A549 treated with Hydrocortisone at 1 μM for 4 hours (cell line): ENCODE measurements at places on chromosomes 4 and X. TPM values are rescaled to one million over a fixed set of nuclear protein-coding genes. Genes with fewer than 3 reads are reported as not detected.

PARM1 gene
- 0.50 to 0.62 TPM (median 0.55 TPM) in 5 replicates for total RNA-seq

POLN gene
- total RNA-seq = 0.45 to 0.91 TPM (median 0.77 TPM) in 5 replicates

CCDC120 gene
- 2.7 to 4.1 TPM (median 3.5 TPM) in 5 replicates for total RNA-seq

MAOB gene
- 0.14 to 0.21 TPM (median 0.14 TPM) in 5 replicates for total RNA-seq

TCEAL7 gene
- total RNA-seq = not detected in 5 replicates

DHRSX gene
- 35.9 to 50.6 TPM (median 43.6 TPM) in 5 replicates for total RNA-seq

CXCL8 gene
- 5.3 to 10.4 TPM (median 9.5 TPM) in 5 replicates for total RNA-seq

SLC4A4 gene
- 1.0 to 1.9 TPM (median 1.3 TPM) in 5 replicates for total RNA-seq

LRCH2 gene
- total RNA-seq = 0.02 to 0.03 TPM (median 0.03 TPM) in 5 replicates

DMP1 gene
- total RNA-seq = not detected in 5 replicates

ITM2A gene
- total RNA-seq = 0.15 TPM in 1 of 5 replicates, not detected in the others

CFAP47 gene
- total RNA-seq = 0.02 TPM in 1 of 5 replicates, not detected in the others

XAGE1A gene
- total RNA-seq = 7.3 to 39.6 TPM (median 16.0 TPM) in 5 replicates

SSX1 gene
- not detected in 5 replicates for total RNA-seq

PAQR3 gene
- total RNA-seq = 6.9 to 9.5 TPM (median 8.4 TPM) in 5 replicates
